ENCODE measurements at places on chromosomes 6 and 20. TPM values are rescaled to one million over a fixed set of nuclear protein-coding genes. Genes with fewer than 3 reads are reported as not detected.

GRCh38 chr20:51060301-51060700, 37.4 kb upstream of the KCNG1 start:
- DNase-seq, result no peak

DNA sequence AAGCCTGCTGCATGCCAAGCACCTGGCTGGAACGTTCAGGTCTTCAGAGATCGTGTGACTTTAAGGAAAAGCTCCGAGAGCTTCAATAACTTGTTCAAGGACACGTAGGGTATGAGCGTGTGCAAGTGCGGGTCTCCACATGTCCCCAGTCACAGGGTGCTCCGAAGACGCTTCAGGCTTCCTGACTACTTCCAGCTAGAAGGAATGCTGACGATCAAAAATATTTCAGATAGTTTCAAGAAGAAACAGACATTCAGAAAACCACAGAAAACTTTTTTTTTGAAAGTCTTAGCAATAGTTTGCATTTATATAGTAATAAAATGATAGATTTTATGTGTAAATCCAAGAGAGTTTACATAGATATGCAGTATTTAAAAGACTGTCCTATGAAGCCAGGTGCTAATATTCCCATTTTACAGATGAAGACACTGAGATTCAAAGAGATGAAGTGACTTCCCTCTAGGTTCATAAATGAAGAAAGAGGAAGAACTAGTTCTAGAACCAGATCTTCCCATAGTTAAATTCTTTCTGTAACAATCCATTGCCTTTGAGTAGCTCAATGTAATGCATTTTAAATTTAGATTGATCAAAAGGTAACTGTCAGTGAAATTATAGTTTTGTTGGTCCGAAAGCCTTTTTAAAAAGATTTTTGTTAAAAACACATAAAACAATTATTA, 247.6 kb downstream of the MYLK4 start:
- DNase-seq, result no peak

TREML2 gene
- under 0.01 TPM for total RNA-seq

DNA sequence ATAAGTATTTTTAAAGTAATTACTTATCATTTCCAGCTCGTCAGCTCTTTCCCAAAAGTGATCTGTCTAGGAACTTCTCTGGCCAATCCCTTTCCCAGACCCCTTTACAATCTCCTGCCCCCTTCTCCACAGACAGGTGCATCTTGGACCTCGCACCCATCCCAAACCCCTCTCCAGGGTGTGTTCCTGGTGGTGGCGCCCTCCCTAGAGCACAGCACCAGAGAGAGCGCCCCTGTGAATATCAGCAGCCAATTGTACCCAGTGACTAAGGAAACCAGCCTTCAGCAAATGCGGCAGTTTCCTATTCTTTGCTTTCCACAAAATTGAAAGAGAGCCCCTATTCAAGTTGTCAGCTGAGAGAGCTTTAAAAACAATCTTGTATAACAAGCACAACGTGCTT, 157.7 kb downstream of the RNASET2 start:
- DNase-seq, result no peak

- no peak for DNase-seq
These were observed 141.2 kb upstream of the RREB1 start for GRCh38 chr6:6966569-6966968.

GRCh38 chr6:78629154-78629721, 238.1 kb upstream of the IRAK1BP1 start:
- no peak for DNase-seq

SPTLC3 gene
- total RNA-seq, result 11.1 TPM

DNA sequence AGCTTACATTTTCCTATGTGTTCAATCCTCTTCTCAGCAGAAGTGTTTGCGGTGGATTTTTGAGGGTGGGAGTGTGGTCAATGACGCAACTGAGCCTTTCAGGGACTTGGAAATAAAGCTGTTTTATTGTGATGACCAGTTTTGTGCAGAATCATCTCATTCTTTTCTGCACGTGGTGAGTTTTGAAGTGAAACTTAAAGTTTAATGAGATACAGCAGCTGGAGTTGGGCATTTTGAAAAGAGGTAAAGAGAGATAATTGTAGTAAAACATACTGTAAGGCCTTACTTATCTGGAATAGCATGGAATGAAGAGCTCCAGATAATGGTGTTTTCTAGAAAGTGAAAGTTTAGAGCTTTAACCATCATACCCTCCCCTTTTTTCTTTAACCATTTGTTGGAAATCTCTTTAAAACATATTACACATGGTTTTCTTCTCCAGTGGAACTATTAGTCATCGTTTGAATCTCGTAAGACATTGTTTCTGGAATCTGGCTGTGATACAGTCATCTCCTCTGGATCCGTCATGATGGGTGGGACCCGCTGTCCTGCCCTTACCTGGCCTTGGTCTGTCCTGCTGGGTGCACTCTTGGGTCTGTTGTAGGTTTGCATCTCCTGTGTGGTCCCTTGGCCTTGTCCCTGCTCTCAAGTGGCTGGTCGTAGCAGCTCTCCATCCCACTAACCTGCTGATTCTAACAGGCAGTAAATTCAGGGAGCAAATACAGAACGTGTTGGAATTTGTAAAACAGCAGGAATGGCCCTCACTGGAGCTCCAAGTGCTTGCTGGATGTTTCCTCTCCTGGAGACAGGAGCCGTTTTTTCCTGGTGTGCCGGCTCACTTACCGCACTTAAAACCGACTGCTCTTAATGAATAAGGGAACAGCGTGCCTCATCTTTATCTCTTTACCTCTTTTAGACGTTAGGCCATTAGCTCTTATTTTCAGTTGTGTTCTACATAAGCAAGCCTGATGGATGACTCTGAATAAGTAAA, 29.8 kb downstream of the UST start:
- DNase-seq, result no peak

DOK5 gene
- total RNA-seq, result 2.0 TPM

DNA sequence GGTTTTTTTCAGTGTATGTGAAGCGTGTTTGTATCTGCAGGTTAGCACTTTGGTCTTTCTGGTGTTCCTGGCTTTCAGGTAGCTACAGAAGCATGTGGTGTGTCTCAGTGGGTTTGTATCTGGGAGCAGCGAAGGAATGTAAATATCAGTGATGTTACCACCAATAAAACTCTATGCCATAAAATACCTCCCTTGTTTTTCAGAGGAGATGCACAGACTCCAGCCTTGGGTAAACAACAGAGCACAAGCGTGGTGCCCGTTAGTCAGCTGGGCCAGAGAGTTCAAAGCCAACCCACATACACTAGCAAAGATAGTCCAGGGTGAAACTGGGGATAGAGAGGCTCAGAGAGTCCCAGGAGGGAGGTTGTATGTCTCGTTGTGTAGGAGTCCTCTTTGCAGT, 393.8 kb downstream of the SMOC2 start:
- DNase-seq, result no peak

SEMG1 gene
- total RNA-seq, result not detected
